ENCODE measurements at places on chromosomes 5 and 9.

DNA sequence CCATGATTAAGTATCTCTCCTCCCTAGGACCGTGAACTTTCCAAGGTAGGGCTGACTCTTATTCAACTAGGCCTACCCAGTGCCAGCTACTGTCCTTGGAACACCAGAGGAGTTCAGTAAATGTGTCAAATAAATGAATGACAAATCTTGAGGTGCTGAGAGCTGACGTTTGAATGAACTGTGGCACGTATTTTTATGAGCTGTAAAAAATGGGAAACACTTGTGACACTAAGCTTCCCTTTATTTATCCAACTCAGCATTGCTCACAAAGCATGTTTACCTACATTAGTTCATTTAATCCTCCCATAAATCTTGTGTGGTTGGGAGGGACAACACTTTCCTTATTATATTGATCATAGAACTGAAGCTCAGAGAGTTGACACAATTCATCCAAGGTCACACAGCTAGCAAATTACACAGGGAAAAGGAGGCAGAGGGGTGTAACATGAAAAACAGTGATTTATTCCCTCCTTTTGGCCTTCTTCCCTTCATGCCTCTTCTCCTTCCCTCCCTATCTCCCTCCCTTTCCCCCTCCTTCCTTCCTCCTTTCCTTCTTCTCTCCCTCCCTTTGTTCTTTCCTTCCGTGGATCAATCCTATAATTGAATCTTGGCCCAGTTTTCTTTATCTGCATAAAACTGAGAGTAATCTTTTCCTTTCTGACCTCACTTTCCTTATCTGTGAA lies 412.6 kb downstream of the DMRT2 start:
- no peak for DNase-seq

DNA sequence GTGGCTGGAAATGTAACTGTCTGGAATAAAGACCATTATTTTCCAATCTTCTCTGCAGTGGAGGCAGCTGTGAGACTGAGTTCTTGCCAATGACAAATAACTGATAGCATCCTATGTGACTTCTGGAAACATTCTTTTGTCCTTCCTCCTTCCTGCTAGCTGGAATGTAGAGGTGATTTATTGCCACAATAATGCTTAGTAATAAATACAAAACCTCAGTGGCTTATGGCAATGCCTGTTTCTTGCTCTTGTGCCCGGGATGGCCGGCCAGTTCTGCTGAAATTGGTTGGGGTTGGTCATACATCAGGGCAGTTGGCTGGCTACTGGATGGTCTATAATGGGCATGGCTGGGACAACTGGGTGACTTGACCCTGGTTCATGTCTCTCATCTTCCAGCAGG lies 12.2 kb upstream of the TEX48 start:
- no peak for DNase-seq

DNA sequence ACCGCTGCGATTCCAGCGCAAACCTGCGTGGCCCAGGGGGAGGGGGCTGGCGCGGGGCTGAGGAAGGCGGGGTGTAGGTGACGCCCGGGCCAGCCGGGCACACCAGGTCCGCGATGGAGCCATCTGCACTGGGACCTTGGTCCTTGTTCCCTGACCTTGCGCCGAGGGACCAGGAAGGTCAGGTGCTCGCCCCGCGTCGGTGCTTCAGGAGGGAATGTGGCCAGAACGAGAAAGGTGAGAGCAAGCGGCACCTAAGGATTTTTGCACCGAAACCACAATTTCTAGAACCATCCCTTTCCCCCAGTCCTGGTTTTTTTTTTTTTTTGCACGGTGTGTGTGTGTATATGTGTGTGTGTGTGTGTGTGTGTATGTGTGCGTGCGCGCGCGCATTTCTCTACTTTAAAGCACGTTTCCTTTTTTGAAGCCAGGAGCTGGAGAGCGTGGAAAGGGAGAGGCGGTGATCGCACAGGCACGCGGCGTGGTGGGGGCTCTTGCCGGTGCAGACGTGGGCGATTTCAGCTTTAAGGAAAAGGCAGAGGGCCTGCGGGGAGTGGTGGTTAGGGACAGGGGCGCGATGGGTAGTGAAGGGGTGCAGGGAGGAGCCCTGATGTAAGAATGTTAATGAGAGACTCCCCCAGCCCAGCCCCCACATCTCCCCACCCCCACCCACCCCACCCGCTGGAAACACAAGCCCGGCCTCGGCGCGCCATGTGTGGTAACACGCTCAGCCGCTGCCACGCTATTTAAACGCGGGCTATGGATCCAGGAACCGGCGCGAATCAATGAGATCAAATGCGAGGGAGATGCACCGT lies at the start of gene NPR3:
Gene NPR3, plus strand, starts transcription at position 772 of the 812 bp plus-strand sequence. CDS start 456 bp downstream, outside the sequence.
- no peak for DNase-seq

DNA sequence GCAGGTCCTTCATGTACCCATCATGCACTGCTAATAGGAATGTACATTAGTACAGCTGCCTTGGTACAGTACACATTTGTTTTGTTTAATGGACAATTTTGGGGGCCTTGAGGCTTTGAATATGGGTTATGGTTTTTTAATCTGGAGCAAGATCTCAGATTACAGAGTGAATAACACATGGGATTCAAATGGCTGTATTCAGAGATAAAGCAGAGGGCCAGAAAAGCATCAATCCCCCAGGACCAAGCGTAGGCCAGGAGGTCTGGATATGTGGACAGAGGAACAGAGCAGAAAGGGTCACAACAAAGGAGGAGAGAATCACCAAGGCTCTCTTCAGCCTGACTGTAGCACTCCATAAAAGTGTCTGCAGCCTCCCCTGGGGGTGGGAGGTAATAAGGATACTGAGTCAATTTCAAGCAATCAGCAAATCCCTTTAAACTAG lies 47.7 kb upstream of the STK32A start:
- no peak for DNase-seq

- DNase-seq: no peak
Observed at GRCh38 chr5:158979749-158980521, 119.8 kb downstream of the EBF1 start.

DNA sequence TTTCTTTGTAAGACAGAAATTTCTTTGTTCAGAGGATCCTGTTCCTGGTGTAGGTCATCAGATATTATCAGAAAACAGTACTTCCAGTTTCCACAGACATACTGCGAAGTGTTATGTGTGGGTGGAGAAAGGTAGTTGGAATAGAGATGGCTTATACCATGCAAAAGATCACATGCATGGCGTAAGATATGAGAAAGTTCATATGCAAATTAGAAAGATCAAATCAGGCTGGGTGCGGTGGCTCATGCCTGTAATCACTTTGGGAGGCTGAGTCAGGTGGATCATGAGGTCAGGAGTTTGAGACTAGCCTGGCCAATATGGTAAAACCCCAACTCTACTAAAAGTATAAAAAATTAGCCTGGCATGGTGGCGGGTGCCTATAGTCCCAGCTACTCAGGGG lies 65.2 kb upstream of the GLIS3 start:
- no peak for DNase-seq

GRCh38 chr9:123586275-123586674 lies 230.3 kb downstream of the CRB2 start:
- DNase-seq: peak; percentile 45

All from NCI-H510A (cell line).